ENCODE measurements at places on chromosomes 11 and 22. TPM values are rescaled to one million over a fixed set of nuclear protein-coding genes. Genes with fewer than 3 reads are reported as not detected.

Gene MICAL3
- total RNA-seq = 35.6 TPM

Gene SCO2
- 1.5 TPM for total RNA-seq

Gene PRG3
- total RNA-seq = not detected

Gene OR52N4
- total RNA-seq = 0.44 TPM

Gene EML3
- total RNA-seq = 45.5 TPM

Gene MYBPC3
- 0.07 TPM for total RNA-seq

Gene ADORA2A
- 8.1 TPM for total RNA-seq

All from WTC11 (cell line).